ENCODE measurements at places on chromosomes 13 and 19. TPM values are rescaled to one million over a fixed set of nuclear protein-coding genes. Genes with fewer than 3 reads are reported as not detected.

- DNase-seq, result no peak
- H3K4me3 ChIP-seq, result no peak overlapping the region
- H3K36me3 ChIP-seq, result no peaks in the 10 kb centered on the region
- H3K27ac ChIP-seq, result no peak overlapping the region
- no peaks in the 10 kb centered on the region for H3K27me3 ChIP-seq
Observed at GRCh38 chr13:100526318-100527000, 62.1 kb downstream of the GGACT start.

Gene KIRREL2
- polyA plus RNA-seq, result not detected

DNA sequence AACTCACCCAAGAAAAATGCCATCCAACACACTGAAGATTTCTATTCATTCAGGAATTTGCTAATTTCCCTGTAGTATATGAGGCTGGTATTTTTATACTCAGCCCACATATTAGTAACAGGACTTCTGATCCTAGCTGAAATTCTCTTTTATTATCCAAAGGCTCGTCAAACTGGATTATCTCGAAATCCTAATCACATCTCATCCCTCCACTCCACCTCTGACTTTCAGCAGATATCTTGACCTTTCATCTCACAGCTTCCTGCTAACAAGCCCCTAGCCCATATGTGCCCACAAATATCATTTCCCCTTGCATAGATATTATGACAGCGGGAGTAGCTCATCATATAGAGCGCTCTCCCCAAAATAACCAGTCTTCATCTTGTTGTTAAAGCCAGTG, 279.7 kb downstream of the FGF14 start:
- H3K4me1 ChIP-seq, result no peaks in the 10 kb centered on the region
- H3K27ac ChIP-seq, result no peak overlapping the region
- no peaks in the 10 kb centered on the region for H3K36me3 ChIP-seq
- no peak overlapping the region for H3K4me3 ChIP-seq

GRCh38 chr19:2034729-2035589, 16.1 kb downstream of the MKNK2 start:
- peaks cover 6% of the 10 kb centered on the region for H3K4me1 ChIP-seq
- H3K4me3 ChIP-seq, result peak overlapping the region; percentile 25
- peaks cover 27% of the 10 kb centered on the region for H3K36me3 ChIP-seq
- H3K27me3 ChIP-seq, result no peaks in the 10 kb centered on the region

Gene ZNF486
- polyA plus RNA-seq, result not detected

Gene FNDC3A
- 20.5 TPM for polyA plus RNA-seq

DNA sequence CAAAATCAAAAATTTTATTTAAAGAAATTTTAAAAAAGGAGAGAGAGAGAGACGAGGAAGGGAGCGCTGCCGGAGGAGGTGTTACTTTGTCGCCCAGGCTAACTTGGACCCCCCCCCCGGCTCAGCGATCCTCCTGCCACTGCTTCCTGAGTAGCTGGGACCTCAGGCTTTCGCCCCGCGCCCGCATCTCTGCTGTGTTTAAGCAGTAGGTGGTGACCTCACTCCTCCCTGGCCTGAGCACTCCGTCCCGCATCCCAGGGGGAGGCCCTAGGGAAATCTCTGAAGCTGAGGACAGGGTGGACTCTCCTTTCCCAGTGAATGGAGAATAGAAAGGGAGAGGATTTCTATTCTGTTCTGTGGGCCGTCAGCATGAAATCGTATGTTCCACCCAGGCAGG, 485 bp upstream of the ZNF845 start:
- no peaks in the 10 kb centered on the region for H3K4me1 ChIP-seq
- peak overlapping the region; percentile 82 for H3K27ac ChIP-seq
- peaks cover 6% of the 10 kb centered on the region for H3K36me3 ChIP-seq
- DNase-seq, result no peak
- H3K27me3 ChIP-seq, result no peaks in the 10 kb centered on the region

DNA sequence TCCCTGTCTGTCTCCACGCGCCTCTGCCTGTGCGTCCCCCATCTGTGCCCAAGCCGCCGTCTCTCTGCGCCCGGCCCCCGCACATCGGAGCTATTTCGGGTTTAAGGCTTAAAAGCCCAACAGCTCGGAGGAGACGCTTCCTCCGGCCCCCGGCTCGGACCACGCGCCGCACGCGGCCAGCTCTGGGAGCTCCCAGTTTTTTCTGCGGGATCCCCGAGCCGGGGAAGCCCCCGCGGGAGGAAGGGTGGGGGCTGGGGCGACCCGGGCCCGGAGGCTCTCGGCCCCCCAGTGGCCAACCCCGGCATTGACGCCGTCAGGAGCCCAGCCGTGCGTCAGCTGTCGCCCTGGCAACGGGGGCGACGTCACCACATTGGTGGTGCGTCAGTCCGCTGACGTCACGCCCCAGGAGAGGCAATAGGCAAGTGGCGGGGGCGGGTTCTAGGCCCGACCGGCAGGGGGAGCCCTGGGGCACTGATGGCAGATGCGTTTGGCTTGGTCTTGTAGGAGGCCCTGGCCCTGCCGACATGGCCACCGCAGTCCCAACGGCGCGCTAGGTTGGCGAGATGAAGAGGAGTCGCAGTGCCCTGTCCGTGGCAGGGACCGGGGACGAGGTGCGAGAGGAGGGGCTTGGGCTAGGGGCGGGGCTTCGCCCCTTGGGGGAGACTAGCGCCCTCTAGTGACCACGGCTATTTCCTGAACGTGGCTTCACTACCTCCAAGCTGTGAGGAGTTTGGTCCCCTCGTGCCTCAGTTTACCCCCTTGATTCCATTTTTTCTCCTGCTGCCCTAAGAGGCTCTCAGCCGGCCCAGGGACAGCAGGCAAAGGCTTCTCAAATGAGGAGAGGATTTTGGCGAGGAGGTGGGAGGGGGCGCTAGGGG, 3.7 kb upstream of the PDE4A start:
- H3K27ac ChIP-seq, result no peak overlapping the region
- no peaks in the 10 kb centered on the region for H3K36me3 ChIP-seq
- H3K27me3 ChIP-seq, result peaks cover 66% of the 10 kb centered on the region
- peak; percentile 81 for DNase-seq
- H3K4me3 ChIP-seq, result no peak overlapping the region

DNA sequence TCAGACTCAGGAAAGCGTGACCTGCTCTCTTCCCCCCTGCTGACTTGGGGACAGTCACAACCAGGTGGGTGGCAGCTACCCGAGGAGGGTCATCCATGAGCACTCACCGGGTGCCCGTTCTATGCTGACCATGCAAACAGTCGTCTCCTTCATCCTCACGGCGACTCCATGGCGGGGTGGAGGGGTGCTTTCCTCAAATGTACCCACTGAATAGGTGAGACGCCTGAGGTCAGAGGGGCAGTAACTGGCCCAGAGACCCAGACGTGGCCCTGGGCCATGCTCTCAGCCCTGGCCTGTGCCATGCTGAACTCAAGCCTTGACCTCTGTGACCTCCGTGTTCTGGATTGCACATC, 59.2 kb upstream of the TPM4 start:
- H3K4me3 ChIP-seq, result no peak overlapping the region
- DNase-seq, result no peak
- no peaks in the 10 kb centered on the region for H3K36me3 ChIP-seq
- H3K27ac ChIP-seq, result no peak overlapping the region
- H3K4me1 ChIP-seq, result no peaks in the 10 kb centered on the region
- no peaks in the 10 kb centered on the region for H3K27me3 ChIP-seq

DNA sequence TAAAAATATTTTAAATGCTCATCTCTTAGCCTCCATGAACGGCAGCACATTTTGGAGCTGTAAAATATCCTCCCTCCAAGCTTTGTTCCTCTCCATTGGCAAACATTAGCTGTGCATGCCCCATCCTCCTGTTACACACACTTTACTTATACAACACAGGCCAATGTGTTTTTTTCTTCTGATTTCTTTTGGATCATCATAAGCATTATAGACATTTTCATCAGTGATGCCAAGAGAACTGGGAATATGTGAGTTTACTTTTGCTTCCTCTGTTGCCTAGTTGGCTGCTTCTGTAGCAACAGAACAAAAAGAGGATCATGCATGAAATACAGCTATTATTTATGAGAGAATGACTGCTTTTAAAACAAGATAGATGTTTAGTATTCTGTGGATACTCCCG, 142.6 kb downstream of the PCDH9 start:
- H3K27ac ChIP-seq, result no peak overlapping the region
- H3K36me3 ChIP-seq, result no peaks in the 10 kb centered on the region
- H3K4me3 ChIP-seq, result no peak overlapping the region
- H3K27me3 ChIP-seq, result no peaks in the 10 kb centered on the region
- H3K4me1 ChIP-seq, result no peaks in the 10 kb centered on the region
- DNase-seq, result no peak

GRCh38 chr19:41792513-41793413, 3.6 kb upstream of the CEACAM3 start:
- H3K36me3 ChIP-seq, result no peaks in the 10 kb centered on the region
- H3K4me3 ChIP-seq, result no peak overlapping the region
- peak; percentile 52 for DNase-seq
- no peaks in the 10 kb centered on the region for H3K4me1 ChIP-seq

Gene LRRC4B
- 3.2 TPM for polyA plus RNA-seq

- H3K4me3 ChIP-seq, result no peak overlapping the region
- no peak overlapping the region for H3K27ac ChIP-seq
- H3K36me3 ChIP-seq, result no peaks in the 10 kb centered on the region
- DNase-seq, result no peak
- no peaks in the 10 kb centered on the region for H3K27me3 ChIP-seq
Observed at GRCh38 chr19:36373638-36374156, 5.3 kb downstream of the ZFP14 start.

DNA sequence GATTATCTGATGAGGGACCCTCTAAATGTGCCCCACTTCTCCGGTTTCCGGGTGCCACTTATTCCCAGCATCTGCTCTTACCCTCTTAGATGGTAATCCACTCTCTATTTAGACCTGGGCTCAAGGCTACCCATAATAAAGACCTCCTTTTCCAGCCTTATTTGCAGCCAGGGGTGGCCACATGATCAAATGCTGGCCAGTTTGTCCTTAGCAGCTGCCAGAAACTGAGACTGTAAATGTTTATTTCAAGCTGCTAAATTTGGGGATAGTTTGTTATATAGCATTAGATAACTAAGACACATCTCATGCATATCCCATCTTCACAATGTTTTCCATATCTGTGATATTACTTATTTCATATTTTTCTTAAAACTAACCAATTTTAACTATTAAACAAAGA, 10.1 kb downstream of the THAP8 start:
- H3K27me3 ChIP-seq, result no peaks in the 10 kb centered on the region
- no peaks in the 10 kb centered on the region for H3K4me1 ChIP-seq
- no peak overlapping the region for H3K27ac ChIP-seq

- H3K4me1 ChIP-seq, result no peaks in the 10 kb centered on the region
- no peaks in the 10 kb centered on the region for H3K36me3 ChIP-seq
- DNase-seq, result no peak
- H3K4me3 ChIP-seq, result no peak overlapping the region
- H3K27me3 ChIP-seq, result no peaks in the 10 kb centered on the region
Observed at GRCh38 chr13:87295636-87296035, 375.5 kb upstream of the SLITRK5 start.

DNA sequence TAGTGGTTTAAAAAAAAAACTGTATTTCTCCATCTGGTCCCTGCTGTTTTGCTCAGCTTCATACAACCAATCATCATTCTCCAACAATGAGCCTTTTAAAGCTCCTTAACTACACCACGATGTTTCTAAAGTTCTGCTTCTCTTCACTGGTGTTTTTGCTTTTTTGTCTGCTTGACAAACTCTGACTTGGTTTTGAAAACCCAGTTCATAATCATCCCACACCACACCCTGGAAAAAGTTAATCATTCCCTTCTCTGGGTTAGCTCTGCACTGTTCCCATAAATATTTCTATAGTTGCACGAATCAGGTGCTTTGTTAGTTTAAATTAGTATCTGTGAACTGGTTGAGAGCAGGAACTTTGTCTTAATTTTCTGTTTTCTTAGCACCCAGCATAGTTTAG, 217.1 kb downstream of the ENOX1 start:
- no peak overlapping the region for H3K27ac ChIP-seq
- no peak overlapping the region for H3K4me3 ChIP-seq
- no peaks in the 10 kb centered on the region for H3K27me3 ChIP-seq
- DNase-seq, result peak; percentile 23
- H3K4me1 ChIP-seq, result no peaks in the 10 kb centered on the region

DNA sequence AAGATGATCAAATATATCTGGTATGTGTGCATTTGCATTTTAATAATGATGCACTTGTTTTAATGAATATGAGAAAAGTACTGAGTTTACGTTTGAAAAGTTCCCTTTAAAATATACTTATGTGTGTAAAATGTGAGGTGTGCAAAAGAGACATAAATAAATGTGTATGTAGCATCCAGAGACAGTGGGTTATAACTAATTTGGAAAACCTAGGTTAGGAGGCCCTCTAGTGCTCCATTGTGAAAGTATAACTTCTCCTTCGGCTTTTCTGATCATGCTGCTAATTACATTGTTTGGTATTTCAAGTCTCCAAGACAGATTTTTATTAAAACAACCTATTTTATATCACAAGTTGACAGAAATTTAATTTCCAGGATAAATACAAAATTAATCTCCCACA, 30.1 kb downstream of the SCEL start:
- no peaks in the 10 kb centered on the region for H3K4me1 ChIP-seq
- H3K27ac ChIP-seq, result no peak overlapping the region
- H3K4me3 ChIP-seq, result no peak overlapping the region
- no peaks in the 10 kb centered on the region for H3K36me3 ChIP-seq
- no peaks in the 10 kb centered on the region for H3K27me3 ChIP-seq

GRCh38 chr13:35703061-35703460, 226.6 kb upstream of the MAB21L1 start:
- no peak for DNase-seq
- H3K27me3 ChIP-seq, result no peaks in the 10 kb centered on the region
- H3K36me3 ChIP-seq, result no peaks in the 10 kb centered on the region
- H3K27ac ChIP-seq, result no peak overlapping the region
- H3K4me3 ChIP-seq, result no peak overlapping the region

Gene GDF15
- 4.5 TPM for polyA plus RNA-seq

DNA sequence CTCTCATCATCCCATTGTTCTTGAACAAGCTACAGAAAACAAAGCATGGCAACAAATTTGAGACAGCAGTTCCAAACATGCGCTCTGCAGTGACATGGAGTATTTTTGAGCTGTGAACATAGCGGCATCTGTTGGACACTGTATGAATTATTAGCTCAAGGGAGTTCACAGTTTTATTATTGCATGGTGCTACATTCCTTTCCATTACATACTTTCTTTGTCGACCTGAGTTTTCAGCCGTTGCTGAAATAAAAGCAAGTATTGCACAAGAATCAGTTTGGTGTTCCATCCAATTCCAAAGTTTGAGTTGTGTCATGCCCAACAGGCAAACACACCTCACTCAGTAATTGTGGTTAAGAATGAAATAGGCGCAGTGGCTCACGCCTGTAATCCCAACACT, 30.1 kb upstream of the METTL21C start:
- no peaks in the 10 kb centered on the region for H3K27me3 ChIP-seq
- no peaks in the 10 kb centered on the region for H3K36me3 ChIP-seq
- H3K27ac ChIP-seq, result no peak overlapping the region
- no peak overlapping the region for H3K4me3 ChIP-seq
- H3K4me1 ChIP-seq, result no peaks in the 10 kb centered on the region
